GM12892 (cell line): ENCODE measurements at places on chromosomes 2 and 18.

DNA sequence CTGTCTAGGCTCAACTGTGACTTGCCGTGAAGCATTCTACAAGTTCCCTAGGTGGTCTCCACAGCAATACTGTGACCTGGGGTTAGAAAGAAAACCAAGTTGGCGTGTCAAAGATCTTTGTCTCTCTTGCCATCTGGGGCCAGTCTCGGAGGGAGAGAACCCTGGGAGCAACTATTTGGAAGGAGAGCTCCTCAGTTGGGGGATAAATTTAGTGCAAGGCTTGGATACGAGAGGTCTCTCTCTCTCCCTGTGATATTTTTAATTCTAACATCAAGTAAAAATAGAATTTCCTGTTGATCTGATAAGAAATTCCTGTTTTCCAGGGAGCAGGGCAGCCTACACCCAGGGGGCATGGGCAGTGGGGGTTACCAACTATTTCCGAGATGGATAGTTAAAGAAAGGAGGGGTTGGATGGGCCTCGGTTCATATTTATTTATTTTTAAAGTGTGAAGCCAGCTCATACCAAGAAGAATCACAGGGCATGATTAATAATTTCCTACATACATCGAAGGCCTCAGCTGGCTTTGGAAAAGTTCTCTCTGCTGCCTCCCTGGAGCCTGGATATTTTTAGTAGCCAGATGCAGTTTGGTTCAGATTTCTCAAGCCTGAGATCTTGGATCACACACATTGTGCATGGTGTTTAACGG lies 62.8 kb downstream of the EHD3 start:
- DNase-seq: no peak

- DNase-seq: no peak
Measured at GRCh38 chr2:24702800-24703199, 90.4 kb downstream of the PTRHD1 start.

GRCh38 chr2:111030945-111031344 lies 89.8 kb upstream of the BCL2L11 start:
- no peak for DNase-seq

- no peak for DNase-seq
Measured at GRCh38 chr2:143468341-143468888, 339.2 kb downstream of the ARHGAP15 start.

- DNase-seq: no peak
Measured at GRCh38 chr2:216345846-216346245, 26.4 kb downstream of the MARCHF4 start.
